Activated CD8-positive, alpha-beta memory T cell treated with anti-CD3 and anti-CD28 coated beads for 1 hour (primary cell): ENCODE measurements at places on chromosomes 5 and 9.

DNA sequence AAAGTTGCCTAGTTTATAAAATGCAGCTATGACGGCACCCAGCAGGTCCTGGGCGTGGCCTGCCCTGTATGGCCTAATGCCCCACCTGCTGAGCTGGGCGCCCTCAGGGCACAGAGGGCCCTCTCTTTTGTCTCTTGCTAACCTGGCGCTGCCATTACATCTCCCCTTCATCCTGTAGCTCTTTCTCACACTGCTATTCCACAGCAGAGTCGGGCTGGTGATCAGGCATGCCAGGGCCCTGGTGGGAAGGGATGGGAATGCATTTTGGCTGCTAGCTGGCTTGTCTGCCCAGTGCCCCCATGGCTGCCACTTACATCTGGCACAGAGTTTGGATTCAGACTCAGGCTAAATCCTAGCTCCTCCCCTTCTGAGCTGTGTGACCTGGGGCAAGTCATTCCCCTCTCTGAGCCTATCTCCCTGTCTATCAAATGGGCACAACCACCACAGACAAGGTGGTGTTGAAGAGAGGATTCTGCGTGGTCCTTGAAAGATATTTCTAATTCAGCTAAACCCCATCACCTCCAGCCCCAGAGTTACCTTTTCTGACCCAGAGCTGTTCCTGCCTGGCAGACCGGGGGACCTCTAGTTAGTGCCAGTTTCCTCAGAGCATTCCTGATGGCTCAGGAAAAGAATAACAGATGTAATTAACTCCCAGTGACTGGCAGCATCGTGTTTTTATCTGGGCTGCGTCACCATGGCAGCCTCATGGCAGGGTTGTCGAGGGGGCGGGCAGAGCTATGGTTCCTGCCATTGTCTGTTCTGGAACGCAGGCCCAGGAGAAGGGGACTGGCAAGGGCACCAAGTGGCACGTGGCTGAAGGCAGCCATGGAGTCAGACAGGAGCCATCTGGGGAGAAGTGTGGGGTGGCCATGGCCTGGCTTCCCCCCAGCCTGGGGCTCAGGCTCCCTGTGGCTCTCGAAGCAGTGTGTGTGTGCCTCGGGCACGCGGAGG is 6.3 kb downstream of the PRR7 start:
- DNase-seq = no peak

DNA sequence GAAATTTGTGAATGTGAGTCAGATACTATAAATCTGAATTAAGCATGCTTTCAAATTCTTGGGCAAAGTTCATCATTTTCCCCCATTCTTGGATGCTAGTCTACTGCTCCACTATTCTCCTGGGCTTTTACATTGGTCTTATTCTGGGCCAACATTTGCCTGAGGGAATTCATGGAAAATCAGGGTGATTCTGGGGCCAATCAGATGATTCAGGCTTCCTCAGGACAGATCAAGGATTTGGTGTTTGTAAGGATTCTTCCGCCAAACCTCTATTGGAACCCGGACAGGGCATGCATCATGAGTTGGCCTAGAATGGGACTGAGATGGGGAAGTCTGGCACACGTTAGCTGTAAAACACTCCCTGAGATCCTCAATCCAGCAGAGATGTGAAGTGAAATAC is 113.8 kb downstream of the MEF2C start:
- DNase-seq = no peak

DNA sequence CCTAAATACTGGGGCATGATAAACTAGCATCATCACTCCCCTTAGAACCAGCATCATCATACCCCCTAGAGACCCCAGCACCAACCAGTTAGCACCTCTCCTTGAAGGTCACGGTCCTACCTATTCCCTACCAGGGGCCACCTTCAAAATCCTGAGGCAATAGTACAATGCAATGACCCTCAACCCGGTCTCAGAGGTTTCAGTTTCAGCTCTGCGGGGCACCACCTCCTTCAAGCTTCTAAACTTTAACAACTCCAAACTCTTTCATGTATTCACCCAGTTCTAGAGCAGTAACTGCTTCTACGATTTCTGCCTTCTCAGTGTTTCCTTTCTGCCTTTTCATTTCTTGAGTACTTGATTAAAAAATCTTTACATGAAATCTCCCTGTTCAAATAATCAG is 130.1 kb upstream of the EPB41L4A start:
- DNase-seq = no peak

GRCh38 chr5:96297867-96298266 is 135.2 kb downstream of the PCSK1 start:
- no peak for DNase-seq

- DNase-seq = no peak
Observed at GRCh38 chr9:97936998-97937397, 974 bp downstream of the HEMGN start.

DNA sequence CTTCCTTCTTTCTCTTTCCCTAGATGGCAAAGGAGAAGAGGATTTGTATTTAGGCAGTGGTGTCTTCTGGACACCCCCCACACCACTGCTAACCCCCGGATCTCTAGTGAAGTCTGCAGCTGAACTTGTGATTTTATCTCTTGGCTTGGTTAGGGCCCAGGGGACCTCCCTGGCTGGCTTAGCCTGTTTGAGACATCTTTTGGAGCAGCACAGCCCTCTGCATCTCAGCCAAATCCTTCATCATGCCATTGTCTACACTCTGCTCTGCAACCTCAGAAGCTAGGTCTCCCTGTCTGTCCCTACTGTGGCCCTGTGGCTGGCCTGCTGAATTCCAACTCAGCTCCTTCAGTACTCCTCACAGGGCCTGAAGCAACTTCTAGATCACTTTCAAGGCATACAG is 81.7 kb downstream of the MUSK start:
- DNase-seq = no peak

DNA sequence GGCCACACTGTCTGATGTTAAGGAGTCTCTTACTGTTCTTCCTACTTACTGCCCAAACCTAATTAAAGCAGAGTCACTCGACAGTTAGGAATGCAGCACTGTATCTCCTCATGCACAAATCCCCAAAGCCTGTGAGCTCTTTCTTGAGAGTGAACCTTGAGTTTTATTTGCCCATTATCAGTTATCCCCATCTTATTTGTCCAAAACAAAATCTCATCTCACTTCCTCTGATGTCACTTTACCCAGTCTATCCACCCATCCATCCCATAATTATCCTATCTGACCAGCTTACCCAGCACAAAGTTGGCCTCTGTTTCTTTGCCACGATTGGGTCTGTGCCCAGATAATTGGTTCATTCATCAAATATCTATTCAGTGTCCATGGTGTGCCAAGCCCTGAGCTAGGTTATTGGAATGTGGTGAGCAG is 250.8 kb downstream of the SLIT3 start:
- DNase-seq = no peak

DNA sequence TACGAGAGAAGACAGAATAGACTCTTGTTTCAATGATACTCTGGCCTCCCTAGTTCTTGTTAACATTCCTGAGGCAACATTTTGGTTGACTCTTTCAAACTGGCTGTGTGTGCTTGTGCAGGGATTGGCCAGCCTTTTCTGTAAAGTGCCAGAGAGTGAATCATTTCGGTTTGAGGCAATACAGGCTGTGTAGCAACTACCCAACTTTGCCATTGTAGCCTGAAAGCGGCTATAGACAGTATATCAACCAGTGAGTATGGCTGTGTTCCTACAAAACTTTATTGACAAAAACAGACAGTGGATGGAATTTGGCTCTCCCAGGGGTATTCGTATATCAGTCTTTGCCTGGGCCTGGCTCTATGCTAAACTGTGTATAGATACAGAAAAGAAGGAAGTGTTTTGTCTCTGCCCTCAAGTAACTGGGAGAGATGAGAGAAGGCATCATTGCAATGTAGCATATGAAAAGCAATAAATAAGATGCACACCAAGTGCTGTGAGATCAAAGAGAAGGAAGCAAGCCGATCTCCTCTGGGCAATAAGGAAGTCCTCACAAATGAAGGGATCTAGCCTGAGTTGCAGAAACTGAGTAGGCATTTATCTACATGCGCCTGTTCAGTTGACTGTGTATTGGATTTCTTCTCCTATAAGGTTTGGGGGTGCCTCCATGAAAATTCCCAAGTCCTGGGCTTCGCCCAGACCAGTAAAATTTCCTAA is 568.0 kb upstream of the KLF4 start:
- DNase-seq = no peak

GRCh38 chr5:116702776-116703175 is 128.2 kb upstream of the SEMA6A start:
- no peak for DNase-seq

DNA sequence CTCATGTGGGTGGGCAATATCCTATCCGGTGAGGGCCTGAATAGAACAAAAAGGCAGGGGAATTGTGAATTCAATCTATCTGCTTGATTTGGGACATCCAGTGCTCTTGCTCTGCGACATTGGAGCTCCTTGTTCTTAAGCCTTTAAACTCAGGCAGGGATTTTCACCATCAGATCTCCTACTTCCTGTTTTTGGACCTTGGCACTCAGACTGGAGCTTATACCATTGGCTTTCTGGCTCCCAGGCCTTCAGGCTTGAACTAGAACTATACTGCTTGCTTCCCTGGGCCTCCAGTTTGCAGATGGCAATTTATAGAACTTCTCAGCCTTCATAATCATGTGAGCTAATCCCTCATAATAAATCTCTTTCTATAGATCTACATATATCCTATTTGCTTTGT is 134.3 kb upstream of the CLINT1 start:
- no peak for DNase-seq

DNA sequence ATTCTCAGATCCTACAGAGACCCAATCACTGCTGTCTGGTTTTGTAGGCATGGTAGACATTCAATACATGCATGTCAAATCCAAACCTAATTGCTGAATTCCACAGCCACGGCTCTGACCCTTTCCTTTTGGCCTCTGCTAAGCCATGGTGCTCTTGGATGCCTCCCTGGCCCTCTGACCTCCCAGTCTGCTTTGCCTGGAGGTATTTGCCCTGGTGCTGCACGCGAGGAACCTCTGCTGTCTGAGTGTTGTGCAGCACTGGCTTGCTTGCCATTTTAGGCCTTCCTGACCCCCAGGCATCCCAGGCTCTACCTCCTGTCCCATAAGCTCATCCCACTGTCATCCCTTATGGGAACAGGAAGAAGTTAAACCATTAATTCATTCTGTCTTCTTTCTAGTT is 60.9 kb downstream of the DOCK2 start:
- no peak for DNase-seq

DNA sequence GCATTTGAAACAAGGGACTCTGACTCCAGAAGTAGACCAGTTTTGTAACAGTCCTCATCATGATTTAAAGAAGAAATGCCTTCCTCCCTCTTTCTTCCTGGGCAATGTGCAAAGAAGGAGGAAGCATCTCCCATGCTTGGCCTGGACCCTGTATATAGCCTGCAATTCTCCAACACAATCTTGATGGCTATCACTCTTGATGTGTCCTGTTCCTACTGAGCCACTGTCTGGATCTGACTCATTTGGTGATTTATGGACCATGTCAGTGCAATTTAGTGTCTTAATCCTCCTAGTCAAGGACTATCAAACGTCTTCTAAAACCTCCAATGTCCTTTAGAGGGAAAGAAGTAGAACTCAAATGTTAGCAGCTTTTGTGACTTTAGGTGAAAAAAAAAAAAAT is 697.3 kb downstream of the TLR4 start:
- no peak for DNase-seq

- DNase-seq = no peak
Observed at GRCh38 chr5:64834611-64835010, 65.9 kb downstream of the CWC27 start.

DNA sequence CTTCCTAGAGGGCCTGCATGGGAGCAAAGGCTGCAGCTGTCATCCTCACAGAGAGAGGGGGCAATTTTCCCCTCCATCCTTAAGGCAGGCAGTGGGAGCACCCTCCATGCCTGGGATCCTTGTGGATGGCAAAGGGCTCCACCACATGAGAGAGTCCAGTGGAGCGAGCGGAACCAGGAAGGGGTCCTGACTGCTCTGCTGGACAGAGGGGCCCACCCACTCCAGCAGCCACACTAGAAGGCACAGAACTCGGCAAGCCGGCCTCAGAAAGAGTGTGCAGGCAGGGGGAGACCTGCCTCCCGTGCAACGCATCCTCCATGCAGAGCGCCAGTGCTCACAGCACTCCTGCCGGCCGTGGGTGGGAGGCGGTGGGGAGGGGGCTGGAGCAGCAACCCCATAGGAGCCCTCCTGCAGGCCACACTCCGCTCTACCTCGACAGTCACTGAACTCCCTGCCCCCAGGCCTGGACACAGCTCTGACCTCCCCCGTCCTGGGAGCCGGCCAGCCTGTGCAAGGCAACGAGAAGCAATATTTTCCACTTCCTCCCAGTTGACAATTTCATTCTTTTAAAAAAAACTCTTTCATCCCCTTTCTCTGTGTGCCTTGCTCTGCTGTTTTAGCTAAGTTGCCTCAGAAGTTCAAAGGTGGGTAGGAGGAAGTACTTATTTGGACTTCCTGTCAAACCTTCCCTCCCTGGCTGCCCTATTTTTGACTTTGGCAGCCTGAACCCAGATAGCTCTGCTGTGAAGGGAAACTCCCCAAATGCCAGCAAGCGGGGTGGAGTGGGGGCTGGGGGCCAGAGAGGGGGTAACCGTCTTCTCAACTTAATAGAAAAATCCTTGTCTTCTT is 5.3 kb upstream of the LCP2 start:
- DNase-seq = peak; percentile 42

GRCh38 chr5:116514421-116514970 is 60.1 kb downstream of the SEMA6A start:
- no peak for DNase-seq

- no peak for DNase-seq
Observed at GRCh38 chr5:57700484-57700883, 217.9 kb upstream of the ACTBL2 start.

GRCh38 chr5:160537940-160538339 is 116.3 kb downstream of the PTTG1 start:
- no peak for DNase-seq

DNA sequence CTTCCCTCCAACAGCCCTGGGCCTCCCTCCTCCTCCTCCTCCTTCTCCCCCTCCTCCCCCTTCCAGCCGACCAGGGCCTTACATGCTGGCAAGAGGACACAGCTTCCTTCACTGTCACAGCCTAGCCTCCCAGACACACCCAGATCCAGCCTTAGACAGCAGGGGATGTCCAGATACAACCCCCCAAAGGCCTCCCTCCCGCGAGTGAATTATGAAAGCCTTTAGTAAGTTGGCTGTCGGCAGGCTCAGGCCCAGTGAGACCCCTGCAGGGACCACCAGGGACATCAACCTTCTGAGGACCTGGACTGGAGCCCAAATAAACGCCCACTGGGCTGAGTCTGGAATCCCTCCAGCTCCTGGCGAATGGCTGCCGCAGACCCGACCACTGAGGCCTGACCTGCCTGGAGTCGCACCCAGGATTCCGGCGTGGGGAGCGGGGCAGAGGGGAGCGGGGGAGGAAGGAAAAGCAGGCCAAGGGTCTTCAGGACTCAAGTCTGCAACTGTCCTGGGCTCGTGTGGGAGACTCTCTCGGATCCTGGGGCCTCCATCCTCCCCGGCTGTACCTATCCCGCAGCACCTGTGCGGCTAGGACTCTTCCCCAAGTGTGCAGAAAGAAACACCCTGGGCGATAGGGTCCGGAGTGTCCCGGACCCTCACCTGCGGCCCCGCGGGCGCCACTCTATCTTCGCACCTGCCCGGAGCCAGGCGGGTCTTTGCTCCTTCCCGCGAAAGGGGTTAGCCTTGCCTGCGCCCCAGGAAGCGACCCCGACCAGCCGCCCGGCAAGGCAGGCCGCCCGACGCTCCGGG is 705 bp downstream of the SEPTIN8 start:
- no peak for DNase-seq
